Mesothelial cell of epicardium (in vitro differentiated cells): ENCODE measurements at places on chromosomes 4 and X.

DNA sequence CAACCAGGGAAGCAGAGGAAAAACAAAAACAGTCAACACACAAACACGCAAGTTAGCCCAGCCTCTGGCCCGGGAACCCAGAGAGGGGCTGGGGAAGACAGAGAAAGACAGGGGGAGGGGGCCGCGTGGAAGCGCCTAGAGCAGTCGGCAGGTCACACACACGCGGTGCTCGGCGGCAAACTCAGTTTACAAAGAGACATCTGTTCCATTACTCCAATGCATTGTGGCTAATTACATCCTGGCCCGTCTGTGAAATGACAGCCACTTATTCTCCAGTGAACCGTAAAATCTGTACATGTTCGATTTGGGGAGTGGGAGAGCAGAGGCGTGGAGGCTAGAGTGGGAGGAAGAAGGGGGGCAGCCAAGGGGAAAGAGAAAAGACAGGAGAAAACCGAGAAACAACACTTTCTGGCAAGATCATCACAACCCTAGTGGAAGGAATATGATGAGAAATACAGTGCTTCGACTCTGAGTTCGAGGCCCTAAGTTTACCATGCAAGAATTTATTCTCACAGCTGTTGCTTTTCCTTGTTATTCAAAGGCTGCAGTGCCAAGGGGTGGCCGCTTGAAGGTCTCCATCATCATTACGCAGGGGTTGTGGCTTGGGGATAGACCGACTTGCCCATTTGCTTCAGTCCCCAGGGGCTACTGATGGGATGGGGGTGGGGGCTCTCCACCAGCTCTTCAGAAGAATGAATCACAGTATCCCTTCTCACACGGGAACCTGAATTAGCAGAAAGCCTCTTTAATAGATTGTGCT is 167.7 kb downstream of the MGST2 start:
- DNase-seq = no peak

DNA sequence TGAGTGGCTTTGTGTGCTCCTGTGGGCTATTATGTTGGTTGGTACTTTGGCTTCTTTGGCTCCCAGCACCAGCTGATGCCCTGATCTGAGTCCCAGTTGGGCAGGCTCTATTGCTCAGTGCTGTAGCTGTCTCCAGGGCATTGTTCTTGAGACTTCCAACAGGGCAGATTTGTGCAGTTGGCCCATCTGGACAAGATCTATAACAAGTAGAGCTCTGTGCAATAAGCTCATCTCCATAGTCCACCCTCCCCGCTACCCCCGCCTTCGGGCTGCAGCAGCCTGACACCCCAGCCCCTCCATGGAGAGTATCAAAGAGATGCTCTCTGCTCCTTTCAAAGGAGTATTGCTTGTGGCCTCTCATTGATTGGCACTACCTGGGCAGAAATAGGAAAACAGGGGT is 5.8 kb upstream of the TMEM31 start:
- DNase-seq = no peak

GRCh38 chr4:181216501-181216900 is 1026.7 kb upstream of the TENM3 start:
- DNase-seq = no peak

GRCh38 chr4:42642101-42642797 is 14.7 kb downstream of the ATP8A1 start:
- DNase-seq = no peak

DNA sequence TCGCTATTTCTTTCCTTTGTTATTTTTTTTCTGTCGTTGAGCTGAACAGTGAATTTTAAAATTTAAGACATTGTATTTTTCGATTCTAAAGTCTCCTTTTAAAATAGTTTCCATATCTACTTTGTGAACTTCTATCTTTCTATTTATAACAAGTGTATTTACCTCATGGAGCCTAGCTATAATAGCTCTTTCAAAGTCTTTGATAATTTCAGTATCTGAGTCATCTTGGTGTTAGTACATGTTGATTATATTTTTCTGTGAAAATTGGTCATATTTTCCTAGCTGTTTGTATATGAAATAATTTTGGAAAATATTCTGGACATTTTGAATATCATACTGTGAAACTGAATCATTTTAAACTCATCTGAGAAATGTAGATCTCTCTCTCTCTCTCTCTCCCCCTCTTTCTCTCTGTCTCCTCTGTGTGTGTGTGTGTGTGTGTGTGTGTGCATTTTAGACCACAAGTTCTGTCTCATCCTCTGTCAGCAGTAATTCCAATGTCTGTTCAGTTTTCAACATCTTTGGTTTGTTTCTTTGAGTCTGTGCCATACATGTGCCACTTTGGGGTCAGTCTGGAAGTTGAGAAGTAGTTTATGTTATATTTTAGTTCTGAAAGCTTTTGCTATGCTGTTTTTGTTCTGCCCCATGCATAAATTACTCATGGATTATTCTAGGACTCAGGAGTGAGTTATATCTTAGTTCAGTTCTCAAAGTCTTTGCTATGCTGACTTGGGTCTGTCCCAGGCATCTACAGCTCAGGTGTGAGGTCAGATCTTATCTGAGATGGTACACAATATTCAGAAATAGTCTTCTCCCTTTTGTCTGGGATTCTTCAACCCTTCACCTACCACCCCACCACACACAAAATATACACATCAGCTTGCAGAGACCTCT is 366.4 kb upstream of the CASK start:
- DNase-seq = no peak

- DNase-seq = no peak
Observed at GRCh38 chrX:42398967-42399631, 378.9 kb downstream of the PPP1R2C start.

GRCh38 chrX:132146456-132146855 is 18.6 kb upstream of the FRMD7 start:
- DNase-seq = no peak

DNA sequence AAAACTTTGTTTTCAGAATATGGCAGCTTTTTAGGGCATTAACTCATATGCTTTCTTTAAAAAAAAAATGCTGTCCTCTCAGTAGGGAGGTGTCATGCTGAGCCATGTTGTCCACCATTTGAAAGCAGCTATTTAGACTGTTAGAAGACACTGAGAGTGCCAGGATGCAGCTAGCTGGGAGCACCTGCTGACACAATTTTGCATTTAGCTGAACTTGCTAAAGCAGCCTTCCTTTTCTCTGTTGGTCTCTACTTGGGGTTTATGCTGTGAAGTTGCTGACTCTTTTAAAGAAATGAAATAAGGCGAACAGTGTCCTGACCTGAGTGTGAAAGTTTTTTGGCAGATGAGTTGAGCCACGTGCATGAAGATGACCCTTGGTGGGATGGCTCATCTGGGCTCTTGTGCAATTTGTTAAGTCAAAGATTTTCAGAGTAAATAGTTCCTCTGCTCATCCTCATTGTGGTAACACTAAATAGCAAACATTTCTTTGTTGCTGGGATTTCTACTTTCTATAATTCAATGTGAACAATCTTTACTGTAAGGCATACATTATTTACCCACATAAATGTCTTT is 64.5 kb downstream of the CDS1 start:
- DNase-seq = no peak

DNA sequence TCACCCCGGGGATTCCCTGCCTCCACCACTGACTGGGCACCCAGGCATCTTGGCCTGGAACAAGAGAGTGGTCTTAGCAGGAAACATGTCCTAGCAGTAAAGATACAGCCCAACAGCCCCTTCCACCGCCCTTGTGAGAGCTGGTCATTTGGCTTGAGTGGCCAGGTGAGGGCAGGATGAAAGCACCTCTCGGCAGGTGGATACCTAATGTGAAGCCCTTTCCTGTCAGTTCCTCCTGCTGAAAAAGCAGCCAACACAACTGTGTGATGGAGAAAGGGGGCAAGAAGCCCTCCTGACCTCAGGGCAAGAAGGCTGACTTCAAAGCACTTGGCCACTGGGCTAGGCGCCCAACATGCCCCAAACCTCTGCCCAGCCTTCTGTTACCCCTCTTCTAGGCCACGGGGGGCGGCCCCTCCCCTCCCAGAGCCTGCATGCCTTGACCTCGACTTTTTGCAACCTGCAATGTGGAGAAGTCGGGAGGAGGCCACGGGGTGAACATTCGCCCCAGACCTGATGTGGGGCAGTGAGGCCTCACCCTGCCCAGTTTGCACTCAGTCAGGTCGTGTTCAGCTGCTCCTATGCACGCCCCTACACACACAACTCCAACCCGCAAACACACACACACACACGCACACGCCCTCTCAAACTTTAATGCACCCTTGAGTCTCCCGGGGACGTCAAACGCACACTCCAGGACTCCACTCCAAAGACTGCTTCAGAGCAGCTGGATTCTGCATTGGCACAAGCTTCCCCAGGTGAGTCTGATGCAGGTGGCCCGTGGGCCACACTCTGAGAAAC is 1.1 kb downstream of the LGI2 start:
- no peak for DNase-seq

DNA sequence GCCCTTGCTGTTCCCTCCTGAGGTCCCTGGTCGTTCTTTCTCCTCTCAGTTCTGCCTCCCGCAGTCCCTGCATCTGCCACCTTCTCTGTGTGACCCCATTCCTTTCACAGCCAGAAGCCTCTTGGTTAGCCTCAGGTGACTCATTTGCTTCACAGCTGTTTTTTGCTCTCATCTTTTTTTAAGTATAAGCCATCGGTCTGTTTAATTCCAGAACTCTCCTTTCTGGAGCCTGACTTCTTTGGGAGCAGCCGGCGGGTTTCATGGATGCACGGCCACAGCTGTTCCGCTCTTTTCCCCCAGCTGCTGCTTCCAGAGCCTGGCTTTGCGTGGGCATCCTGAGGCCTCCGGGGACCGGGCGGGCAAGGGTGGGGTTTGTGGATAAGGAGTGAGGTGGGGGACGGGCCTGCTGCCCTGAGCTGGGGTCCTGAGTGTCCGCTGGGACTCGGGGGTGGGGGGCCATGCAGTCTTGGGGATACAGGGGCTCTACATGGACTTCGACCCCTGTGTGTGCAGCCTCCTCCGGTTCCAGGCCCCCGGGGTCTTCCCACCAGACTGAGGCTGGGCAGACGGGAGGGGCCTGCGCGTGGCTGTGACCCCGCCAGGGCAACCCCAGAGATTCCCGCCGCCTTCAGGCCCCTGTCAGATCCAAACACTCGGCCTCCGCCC is 46.7 kb downstream of the PCGF3 start:
- no peak for DNase-seq

- no peak for DNase-seq
Observed at GRCh38 chrX:39728025-39728424, 369.7 kb downstream of the BCOR start.

- no peak for DNase-seq
Observed at GRCh38 chr4:54625391-54625790, 32.4 kb upstream of the KIT start.

DNA sequence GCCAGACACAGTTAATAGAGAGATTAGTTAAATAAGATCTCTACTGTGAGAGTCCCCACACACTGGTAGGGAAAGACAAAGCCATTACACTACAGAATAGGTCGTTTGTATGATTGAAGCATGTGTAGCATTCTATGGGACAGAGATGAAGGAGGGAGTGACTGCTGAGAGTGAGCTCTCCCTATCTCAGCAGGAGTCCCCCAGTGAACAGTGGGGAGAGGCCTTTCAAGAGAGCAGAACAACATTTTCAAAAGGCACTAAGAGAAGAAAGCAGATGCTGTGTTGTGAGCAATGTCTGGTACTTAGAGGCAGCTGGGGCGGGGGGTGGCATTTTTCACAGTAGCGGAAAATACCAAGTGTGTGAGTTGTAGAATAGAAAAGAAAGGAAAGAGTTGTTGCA is 413.6 kb downstream of the AFF2 start:
- DNase-seq = no peak
